ENCODE measurements at places on chromosomes 13 and 19.
A peak's percentile ranks its signal among the peaks of the same experiment; 100 is the strongest.

GRCh38 chr13:24863748-24864540 lies 100.0 kb downstream of the RNF17 start:
- DNase-seq = no peak

DNA sequence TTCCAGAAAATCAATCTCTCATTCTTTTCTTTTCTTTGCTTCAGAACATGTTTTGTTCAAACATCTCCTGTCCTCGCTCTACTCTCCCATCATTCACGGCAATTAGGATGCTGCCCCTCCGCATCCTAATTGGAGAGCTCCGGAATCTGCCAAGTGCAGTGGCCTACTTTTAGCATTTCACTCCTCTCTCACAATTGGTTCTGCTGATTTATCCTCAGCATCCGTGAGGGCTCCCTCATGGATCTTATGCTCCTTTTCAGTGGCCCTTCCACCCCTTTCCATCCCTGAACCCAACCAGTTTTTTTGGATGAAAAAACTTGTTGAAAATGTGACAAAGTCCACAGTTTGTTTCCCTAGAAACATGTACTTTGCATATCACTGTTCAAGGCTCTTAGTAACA lies 22.4 kb downstream of the AMER2 start:
- no peak for DNase-seq

DNA sequence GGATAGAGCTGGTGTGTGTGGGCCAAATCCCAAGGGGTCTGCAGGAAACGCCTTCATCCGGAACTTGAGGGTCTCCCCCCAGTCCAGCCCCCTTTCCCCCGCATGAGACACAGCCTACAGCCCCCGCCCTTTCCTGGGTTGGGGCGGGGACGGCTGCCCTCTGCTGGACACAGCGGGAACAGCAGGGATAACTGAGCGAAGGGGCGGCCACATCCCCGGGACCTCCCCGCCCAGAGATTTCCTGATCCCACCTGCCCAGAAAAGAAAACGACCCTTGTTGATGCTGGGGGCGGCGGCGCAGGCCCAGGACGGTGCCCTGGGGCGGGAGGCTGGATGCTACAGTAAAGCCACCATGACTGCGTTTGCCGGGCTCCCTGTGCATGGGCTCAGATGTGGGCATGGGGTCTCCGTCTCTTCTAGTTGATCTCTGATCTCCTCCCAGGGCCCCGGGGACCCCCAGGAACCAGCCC lies 14.2 kb downstream of the ONECUT3 start:
- peak; percentile 46 for DNase-seq

GRCh38 chr13:23608701-23609413 lies 38.6 kb downstream of the TNFRSF19 start:
- DNase-seq = no peak

GRCh38 chr13:57326532-57326931 lies 159.5 kb downstream of the PRR20E start:
- DNase-seq = no peak

DNA sequence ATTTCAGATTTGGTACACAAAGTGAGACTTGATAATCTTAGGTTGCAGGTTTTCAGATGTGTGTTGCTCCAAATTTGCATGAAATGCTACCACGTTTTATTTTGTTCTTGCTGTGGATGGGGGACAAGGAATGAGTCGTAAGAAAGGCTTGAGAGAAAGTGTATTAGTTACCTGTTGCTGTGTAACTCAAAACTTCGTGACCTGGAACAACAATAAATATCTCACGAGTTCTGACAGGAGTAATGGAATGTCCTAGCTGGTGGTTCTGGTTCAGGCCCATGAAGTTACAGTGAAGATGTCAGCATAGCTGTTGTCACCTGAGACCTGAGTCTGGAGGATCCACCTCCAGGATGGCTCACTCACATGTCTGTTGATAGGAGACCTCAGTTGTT lies 1.2 kb downstream of the ZNF8 start:
- no peak for DNase-seq

DNA sequence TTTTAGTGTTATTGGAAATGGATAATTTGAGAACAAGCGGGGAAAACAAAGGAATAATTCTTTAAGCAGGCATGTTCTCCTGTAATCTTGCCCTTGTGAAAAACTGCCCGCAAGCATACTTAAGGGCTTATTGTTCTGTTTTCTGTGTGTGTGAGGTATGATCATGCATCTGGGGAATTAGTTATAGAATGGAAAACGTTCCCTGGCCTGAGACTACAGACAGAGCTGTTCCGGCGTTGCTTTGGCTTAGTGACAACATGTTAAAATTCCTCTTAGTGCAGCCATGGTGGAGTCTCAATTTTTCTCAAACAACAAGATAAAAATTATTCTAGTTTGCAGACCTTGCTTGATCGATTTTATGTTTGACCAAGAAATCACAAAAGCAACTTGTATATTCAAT lies 560.2 kb upstream of the SPRY2 start:
- DNase-seq = no peak

DNA sequence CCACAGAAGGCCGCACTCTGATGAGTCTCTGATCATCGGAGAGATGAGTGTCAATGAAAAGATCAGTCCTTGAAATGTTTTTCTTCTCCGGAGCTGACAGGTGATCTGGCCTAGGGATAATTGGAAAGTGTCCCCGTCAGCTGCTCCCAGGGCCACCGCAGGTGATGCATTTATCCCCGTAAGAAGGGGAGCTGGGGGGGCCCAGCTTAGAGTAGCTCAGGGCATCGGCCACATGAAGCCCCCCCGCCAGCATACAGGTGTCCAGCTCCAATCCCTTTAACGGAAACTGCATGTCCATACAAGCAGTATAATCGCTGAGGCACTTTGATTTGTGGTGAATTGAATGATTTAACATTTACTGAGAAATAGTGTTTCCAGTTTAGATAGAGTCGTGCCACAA lies 27.7 kb downstream of the ATP4B start:
- DNase-seq = no peak

GRCh38 chr19:11142528-11143171 lies 12.9 kb downstream of the SPC24 start:
- DNase-seq = no peak

DNA sequence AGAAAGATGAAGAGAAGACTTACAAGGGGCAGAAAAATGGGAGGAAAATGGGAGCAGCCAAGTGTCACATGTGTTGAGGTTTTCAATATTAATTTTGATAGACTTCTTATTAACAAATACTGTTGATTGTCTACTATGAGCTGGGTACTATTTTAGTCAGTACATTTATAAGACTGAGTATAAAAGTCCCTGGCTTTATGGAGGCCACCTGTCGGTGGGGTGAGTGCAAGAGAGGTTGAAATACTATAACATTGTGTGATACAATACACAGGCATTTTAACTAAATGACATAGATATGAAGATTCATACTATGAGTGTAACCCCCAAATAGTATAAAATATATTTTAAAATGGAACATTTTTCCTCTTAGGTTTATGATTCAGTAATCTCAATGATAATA lies 29.9 kb downstream of the SLC10A2 start:
- no peak for DNase-seq

DNA sequence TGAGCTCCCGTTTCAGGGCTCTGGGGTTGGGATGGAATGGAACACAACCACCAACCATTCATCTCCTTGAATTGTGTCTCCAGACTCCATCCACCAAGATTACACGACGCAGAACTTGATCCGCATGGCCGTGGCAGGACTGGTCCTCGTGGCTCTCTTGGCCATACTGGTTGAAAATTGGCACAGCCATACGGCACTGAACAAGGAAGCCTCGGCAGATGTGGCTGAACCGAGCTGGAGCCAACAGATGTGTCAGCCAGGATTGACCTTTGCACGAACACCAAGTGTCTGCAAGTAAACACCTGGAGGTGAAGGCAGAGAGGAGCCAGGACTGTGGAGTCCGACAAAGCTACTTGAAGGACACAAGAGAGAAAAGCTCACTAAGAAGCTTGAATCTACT lies 15.5 kb downstream of the FCAR start:
- DNase-seq = no peak

- no peak for DNase-seq
Measured at GRCh38 chr19:33649627-33650305, 28.0 kb downstream of the CHST8 start.

DNA sequence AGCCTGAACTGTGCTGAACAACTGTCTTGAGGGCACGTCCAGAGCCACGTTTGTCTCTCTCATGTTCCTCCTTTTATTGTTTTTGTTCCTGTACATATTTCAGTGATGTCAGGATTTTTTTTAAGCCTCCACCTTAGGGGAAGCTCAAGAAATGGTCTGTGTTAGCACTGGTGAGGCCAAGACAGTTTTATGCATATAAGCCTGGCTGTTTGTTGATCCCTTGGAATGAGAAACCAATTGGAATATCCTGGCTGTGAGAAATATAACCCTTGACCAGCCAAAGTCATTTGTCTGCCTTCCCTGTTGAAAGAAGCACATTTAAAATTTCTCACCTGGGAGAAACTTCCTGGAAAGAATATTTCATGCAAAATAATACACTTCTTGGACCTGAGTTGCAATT lies 115.8 kb downstream of the DNAJC15 start:
- DNase-seq = no peak

DNA sequence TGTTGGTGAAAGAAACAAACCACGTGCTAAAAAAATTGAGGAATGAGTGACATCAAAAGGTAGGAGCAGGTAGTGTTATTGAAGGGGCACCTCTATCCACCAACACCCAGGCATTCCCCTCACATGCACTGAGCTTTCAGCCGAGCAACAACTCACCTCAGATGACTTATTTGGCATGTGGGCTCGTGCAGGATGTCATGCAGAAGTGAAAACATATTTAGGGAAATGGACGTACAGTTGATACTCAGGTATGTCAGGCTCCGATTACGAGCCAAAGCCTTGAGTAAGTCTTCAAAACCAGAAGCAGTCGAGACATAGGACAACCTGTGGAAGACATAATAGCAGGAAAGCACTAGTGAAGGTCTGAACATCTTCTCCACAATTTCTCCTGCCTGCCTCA lies 30.4 kb downstream of the NLRP11 start:
- DNase-seq = no peak

DNA sequence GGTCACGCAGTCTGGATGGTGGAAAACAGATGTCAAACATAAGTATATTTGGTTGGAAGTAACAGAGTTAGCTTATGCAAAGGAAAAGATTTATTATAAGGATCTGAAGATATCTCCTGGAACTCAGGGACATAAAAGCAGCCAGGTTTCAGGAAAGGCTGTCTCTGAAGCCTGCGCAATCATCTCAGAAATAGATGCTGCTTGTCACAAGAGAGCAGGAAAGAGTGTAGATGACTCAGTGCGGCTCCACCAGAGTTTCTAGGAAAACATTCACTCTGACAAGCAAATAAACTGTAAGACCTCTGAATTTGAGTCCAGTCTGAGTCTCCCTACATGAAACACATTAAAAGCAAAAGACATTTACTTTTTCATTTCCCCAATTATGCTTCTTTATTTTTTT lies 220.4 kb upstream of the HTR2A start:
- no peak for DNase-seq

- no peak for DNase-seq
Measured at GRCh38 chr13:33550885-33551284, 265.3 kb upstream of the STARD13 start.

- no peak for DNase-seq
Measured at GRCh38 chr19:41796901-41797300, 514 bp downstream of the CEACAM3 start.

DNA sequence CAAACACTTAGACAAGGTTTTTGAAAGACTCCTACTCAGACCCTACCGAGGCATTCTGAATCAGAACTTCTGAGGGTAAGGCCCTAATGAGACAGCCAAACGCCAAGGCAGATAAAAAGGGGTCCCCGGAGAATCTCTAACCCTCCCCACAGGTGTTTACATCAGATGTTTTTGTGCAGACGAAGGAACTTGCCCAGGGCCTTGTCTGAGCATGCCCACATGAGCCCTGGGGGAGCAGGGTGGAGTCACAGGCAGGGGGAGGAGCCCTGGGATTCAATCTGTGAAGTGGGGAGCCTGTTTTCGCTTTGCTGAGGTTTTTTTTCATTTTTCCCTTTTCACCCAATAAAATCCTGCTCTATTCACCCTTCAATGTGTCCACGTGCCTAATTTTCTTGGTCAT lies 61.6 kb upstream of the MED4 start:
- DNase-seq = peak; percentile 59

- no peak for DNase-seq
Measured at GRCh38 chr19:29320086-29320485, 107.1 kb upstream of the UQCRFS1 start.

- DNase-seq = no peak
Measured at GRCh38 chr13:30898678-30899241, 7.3 kb upstream of the MEDAG start.

- DNase-seq = no peak
Measured at GRCh38 chr13:49367640-49368422, 76.0 kb downstream of the CAB39L start.

DNA sequence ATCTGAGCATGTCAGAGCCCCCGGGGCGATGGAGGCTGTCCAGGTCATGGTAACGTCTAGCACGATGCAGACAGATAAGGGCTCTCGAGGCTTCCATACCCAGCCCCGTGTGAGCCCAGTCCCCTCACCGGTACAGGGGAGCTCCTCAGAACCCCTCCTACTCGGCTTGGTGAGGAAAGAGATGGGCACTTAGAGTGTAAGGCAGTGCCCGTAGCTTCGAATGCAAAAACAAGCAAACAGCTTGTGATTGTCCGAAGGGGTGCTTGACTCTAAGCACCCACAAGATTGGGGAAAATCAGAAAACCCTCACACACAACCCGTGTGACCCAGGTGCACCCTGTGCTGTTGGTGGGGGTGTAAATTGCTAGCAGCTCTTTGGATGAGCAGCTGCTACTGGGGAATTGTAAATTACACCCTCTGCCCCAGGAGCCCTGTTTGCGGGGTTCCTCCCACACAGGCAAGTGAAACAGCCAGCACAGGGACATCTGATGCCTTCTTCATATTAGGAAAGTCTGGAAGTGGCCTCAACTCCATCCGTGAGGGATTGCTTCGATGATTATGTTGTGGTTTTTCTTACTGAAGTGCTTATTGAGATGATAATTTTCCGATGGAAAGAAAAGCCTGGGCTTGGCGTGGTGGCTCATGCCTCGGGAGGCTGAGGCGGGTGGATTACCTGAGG lies 918 bp upstream of the PSPN start:
- DNase-seq = no peak

GRCh38 chr13:108911807-108912206 lies 282.4 kb downstream of the MYO16 start:
- DNase-seq = no peak

DNA sequence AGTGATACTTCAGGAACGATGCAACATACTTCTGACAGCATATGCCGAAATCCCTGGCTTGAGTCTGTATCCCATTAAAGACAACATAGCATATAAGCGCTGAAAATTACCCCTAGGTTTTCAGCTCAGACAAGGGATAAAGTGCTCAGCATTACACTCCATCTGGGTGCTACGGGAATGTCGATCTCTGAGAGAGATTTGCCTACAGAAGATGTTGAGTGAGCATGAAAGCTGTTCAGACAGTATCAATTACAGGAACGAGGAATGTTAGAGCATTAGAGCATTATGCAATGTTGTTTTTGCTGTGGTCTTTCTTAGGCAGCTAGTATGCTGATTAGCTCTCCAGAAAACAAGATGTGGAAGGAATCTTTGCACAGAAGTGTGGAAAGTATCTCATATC lies 484.5 kb downstream of the LIG4 start:
- DNase-seq = no peak

All from activated T-cell treated with anti-CD3 and anti-CD28 coated beads for 48 hours (primary cell).